ENCODE measurements at places on chromosomes 7 and 10.

DNA sequence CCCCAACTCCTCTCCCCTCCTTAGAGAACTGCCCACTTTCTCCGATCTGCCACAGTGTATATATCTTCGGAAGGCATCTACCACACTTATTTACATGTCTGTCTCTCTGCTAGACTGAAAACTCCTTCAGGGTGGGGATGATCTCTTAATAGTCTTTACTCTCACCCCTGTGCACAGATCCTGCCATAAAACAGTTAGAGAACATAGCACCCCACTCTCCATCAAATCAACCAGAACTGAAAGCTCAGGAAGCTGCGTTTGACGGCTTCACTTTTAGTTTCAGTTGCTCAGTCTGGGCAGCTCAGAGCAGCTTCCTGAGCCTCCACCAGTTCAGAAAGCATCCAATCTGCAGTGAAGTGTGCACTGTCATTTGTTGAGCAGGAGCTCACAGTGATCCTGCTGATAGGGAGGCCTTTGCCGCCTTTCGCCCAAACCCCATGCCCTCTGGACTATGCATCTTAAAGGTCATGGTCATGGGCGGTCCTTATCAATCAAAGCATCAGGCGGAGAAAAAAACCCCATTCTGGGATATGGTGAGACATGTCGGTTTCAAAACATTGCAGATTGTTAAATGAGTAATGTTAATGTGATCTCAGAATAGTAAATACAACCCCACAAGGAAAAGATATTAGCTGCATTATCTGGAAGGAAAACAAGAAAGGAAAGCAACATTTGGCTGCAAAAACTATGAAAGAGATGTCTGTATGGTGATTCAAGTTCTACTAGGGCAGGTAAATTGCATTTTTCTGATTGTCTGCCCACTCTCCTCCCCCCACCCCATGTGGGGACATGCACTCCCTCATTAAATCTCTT lies 167.1 kb upstream of the ADO start:
- peak; percentile 79 for DNase-seq

GRCh38 chr10:73589563-73590126 lies 1.5 kb downstream of the USP54 start:
- DNase-seq = peak; percentile 64

GRCh38 chr10:30854656-30855055 lies 177.0 kb downstream of the ZNF438 start:
- no peak for DNase-seq

GRCh38 chr10:101319241-101319915 lies 34.6 kb upstream of the BTRC start:
- DNase-seq = peak; percentile 31

- no peak for DNase-seq
These were observed 127.3 kb upstream of the HABP2 start for GRCh38 chr10:113425541-113425951.

GRCh38 chr10:24255881-24256311 lies 47.0 kb downstream of the KIAA1217 start:
- no peak for DNase-seq

DNA sequence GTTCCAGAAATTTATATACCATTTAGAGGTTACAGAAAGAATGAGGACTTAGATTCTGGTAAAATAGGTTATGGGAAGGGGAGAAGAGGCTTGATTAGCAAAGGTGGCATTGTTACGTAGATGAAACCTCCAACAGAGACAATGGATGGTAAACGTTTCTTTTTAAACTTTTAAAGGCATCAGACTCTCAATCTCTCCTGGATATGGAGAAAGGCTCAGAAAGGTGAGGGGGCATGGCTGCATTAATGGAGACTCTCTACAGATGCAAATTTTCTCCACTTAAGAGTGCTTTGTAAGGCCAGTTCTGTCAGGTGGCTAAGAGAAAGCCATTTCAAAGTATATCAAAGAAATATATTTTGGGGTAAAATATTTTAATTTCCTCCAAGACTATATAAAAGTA lies 240.9 kb upstream of the PTER start:
- DNase-seq = no peak

GRCh38 chr7:141359740-141360415 lies 191.3 kb upstream of the AGK start:
- DNase-seq = no peak

DNA sequence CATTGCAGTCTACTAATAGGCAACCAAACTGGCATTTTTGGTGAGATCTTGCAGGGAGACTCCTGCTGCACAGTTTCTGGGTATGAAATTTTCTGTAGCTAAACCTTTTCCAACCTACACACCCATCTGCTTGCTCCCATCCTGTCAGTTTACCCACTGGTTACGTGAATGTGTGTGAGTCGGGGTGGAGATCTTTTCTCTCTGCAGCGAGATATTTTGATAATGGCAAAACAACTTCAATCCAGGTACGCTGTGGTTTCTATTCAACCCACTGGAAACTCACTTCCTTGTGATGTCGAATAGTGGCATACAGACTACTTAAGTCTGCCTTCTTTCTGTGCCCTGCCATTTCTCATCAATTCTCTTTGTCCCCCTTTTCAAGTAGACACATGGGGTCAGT lies 4.5 kb downstream of the PLEKHA1 start:
- no peak for DNase-seq

DNA sequence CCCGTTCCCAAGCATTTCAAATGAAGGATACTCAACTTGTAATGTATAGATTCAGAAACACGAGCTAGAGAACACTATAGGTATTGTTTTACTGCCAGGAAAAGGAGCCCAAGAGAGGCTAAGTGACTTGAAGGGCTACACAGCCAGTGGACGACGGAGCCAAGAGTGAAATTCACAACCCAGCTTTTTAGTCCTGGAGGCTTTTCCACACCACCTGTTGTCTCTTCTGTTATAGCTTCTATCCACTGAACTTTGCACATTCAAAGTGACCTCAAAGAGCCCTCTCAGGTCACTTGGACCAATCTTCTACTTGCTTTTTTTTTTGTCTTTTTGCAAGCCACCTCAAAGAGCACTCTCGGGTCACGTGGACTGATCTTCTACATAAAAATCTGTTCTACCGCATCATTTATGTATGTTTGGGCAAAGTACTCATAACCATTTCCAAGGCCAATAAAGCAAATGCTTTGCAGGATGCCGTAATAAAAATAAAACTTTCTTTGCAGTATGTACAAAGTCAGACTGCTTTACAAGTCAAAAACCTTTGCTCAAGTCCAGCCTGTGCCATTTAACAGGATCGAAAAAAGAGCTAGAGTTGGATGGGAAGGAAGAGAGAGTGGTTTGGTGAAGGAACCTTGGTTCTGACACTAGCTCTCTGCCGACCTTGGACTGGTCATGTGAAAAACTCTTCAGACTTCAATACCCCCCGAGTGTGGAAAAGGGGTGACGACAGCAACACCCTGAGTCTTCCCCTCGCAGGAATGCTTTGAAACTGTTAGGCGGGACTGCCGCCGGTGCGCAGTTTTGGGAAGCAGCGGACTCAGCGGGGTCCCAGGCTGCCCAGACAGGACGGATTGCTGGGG lies 821 bp downstream of the SLC35B4 start:
- DNase-seq = peak; percentile 27

DNA sequence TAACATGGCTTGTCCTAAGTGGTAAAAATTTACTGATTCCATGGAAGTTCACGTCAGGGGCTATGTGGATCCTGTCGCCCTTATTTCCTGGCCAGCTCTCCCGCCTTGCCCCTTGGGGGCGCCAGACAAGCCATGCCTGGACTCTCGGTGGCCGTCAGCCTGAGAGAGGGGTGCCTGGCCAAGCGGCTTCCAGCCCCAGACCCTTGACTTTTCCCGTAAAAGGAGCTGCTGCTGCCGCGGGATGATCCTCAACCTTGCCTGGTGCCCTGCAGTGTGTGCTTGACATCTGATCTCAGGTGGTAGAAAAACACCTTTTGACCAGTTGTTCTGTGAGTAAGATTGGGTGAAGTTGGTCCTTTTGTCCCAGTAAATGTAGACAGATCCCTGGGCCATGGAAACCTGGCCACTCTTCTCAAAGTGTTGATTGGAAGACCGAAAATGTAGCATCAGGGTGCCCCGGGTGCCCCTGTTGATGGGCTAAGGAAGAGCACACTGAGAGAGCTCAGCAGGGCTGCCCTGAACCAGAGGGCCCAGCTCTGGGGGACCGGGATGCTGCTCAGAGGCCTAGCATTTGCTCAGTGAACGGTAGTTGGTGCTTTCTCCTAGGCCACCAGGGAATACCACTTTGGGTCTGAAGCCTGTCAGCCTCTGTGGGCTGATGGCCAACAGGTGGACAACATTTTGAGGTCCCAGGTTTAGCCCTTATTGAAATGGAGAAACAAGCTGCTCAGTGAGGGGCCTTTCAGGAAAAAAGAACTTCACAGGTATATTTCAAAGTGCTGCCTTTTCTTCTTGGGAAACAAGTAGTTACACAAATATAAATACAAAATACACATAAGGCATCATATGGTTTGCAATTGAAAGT lies 162.5 kb downstream of the LRMDA start:
- DNase-seq = no peak

- DNase-seq = no peak
These were observed 1.8 kb upstream of the PDGFA start for GRCh38 chr7:521221-522070.

DNA sequence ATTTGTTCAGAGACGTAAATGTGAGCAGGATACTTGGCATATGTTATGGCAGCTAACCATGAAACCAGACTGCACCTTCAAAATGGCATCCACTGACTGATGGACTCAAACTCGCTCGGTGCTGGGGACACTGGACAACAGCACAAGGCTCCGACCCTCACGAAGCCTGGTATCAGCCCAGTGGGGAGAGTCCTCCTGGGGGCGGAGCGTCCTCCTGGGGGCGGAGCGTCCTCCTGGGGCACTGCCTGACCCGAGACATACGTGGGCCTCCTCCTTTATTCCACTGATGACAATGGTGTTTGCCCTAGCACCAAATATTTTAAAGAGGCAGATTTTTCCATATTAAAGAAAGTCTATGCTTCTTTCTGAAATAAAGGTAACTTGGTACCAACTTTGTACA lies 39.5 kb downstream of the ESYT2 start:
- no peak for DNase-seq

- no peak for DNase-seq
These were observed 8.3 kb downstream of the PRRT4 start for GRCh38 chr7:128353189-128353588.

- DNase-seq = no peak
These were observed 23.2 kb downstream of the NKX2-3 start for GRCh38 chr10:99555825-99556523.

- no peak for DNase-seq
These were observed 97.0 kb downstream of the SUGCT start for GRCh38 chr7:40231796-40232195.

- DNase-seq = peak; percentile 51
These were observed 1.4 kb upstream of the SVIL start for GRCh38 chr10:29636178-29636577.

GRCh38 chr10:97842656-97843280 lies 6.9 kb upstream of the GOLGA7B start:
- peak; percentile 35 for DNase-seq

DNA sequence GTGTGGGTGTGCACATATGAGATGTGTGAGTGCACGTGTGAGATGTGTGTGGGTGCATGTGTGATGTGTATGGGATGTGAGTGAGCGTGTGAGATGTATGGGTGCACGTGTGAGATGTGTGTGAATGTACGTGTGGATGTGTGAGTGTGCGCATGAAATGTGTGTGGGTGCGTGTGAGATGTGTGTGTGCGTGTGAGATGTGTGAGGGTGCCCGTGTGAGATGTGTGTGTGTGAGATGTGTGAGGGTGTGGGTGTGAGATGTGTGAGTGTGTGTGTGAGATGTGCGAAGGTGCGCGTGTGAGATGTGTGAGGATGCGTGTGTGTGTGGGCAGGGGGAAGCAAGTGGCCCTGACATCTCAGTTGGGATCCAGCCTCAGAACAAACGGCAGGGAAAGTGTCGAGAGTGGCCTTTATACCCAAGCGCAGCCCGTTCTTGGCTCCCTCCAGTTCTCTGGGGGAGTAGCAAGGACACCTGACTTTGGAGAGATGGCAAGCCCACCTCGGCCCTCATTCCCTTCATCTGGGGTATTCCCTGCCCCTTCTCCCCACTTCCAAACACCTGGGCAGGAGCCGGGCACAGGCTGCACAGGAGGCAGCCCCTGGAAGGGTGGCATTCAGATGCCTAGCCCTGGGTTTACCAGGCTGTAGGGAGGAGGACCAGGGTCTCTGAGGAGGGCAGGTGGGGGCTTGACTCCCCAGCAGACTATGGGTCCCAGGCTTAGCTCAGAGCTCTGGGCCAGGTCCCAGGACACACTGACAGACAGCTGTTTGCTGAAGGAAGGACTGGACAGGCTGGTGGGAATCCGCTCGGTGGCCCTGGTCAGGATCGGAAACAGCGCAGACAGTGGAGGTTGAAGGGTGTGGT lies 31.6 kb downstream of the PPIF start:
- no peak for DNase-seq

GRCh38 chr10:125955766-125956165 lies 59.4 kb downstream of the FANK1 start:
- DNase-seq = no peak

Measured in suppressor macrophage treated with lipopolysaccharide for 4 hours (primary cell).